ENCODE measurements at places on chromosomes 11 and 22.

GRCh38 chr11:102664001-102664752, 39.0 kb upstream of the MMP20 start:
- DNase-seq: no peak

- no peak for DNase-seq
These were observed at the start of gene PANX3 for GRCh38 chr11:124611064-124611463. PANX3 (plus strand) TSS chr11:124611428; CDS start chr11:124611557, 129 bp downstream.

DNA sequence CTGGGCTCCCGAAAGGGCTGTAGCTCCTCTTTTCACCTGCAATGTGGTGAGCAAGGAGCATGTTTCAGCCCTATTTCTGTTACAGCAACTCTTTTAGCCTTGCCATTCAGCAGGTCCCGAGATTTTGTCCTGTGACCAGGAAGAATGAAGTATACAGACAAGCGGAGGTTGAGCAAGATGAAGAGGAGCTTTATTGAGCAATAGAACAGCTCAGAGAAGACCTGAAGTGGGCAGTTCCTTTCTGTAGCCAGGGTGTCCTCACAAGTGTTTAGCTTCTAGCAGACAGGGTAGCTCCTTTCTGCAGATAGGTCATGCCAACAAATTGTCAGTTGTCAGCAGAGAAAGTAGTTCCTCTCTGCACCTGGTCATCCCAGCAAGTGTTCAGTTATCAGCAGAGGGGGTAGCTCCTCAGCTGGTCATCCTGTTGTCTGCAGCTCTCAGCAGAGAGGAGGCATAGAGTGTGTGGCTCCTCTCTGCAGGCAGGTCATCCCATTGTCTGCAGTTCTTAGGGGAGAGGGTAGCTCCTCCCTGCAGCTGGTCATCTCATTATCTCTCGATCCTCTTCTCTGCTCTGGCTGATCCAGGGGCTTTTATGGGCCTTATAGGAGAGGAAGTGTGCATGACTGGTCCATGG, 5.4 kb upstream of the OR56A4 start:
- DNase-seq: no peak

DNA sequence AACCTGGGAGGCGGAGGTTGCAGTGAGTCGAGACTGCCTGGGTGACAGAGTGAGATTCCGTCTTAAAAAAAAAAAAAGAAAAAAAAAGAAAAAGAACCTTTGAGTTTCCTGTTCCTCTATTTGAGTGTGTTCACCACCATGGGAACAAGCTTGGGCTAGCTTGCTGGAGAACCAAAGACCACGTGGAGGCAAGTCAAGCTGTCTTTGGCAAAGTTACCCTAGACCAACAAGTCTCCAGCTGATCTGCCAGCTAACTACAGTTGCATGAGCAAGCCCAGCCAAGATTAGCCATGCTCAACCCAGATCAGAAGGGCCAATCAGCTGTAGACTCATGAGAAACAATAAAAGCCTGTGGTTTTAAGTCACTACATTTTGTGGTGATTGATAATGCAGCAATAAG, 29.7 kb downstream of the SLN start:
- no peak for DNase-seq

- no peak for DNase-seq
These were observed 723 bp upstream of the SCUBE1 start for GRCh38 chr22:43343670-43344519.

DNA sequence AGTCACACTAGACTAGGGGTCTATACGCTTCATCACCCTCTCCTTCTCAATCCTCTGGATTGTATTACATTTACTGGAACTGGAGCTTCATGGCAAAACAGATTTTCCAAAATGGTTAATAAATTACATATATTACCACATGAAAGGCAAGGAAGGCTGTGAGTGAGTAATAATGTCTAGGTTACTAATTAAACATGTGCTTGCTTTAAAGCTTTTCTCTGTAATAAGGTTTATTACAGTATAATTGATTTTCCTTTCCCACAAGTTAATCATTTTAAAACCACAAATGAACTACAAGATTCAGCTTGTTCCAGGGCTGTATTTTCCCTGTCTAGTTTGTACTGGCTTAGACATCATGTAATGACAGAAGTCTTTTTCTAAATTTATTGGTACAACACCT, 25.6 kb downstream of the MMP13 start:
- no peak for DNase-seq

- DNase-seq: no peak
These were observed 24.8 kb downstream of the DCUN1D5 start for GRCh38 chr11:103067118-103067517.

- no peak for DNase-seq
These were observed 28.1 kb upstream of the SCARF2 start for GRCh38 chr22:20465759-20466077.

DNA sequence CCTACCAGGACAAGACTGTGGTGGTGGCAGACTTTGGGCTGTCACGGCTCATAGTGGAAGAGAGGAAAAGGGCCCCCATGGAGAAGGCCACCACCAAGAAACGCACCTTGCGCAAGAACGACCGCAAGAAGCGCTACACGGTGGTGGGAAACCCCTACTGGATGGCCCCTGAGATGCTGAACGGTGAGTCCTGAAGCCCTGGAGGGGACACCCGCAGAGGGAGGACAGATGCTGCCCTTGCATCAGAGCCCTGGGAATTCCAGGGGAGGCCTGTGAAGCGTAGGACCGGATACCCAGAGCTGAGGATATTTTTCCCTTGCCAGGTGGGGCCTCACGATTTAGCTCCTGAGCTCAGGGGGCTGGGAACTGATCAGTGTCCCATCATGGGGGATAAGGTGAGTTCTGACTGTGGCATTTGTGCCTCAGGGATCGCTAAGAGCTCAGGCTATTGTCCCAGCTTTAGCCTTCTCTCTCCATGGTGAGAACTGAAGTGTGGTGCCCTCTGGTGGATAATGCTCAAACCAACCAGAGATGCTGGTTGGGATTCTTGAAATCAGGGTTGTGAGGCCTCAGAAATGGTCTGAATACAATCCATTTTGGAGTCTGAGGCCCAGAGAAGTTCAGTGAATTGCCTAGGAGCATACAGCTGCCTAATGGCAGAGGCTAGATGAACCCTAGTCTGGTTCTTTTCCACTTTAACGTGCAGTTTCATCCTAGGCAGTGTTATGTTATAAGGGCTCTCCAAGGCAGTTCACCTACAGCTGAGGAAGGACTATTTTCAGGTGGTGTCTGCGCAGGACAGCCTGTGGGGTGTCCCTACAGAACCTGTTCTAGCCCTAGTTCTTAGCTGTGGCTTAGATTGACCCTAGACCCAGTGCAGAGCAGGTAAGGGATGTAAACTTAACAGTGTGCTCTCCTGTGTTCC, 19.5 kb downstream of the PIK3IP1 start:
- peak; percentile 61 for DNase-seq

DNA sequence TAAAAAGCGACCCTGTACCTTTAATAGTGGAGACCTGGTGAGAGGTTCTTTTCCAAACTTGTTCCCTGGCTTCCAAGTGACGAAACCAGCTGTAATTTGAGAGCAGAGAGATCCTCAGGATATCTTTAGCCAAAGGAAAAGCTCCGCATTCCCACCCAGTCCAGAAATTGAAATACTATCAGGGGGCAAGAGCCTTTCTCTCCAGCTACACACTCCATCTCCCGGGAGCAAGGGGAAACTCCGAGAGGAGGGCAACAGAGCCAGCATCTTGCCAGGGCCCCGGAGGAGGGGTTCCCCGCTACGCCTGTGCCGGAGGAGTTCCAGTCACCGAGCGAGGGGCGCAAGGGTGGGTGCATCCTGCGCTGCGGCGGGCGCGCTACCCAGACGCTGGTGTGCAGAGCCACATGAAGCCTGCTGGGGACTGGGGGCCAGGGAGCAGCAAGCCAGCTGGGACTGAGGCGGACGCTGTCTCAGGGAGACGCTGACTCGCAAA, at the start of gene FIBIN:
TSS of gene FIBIN (plus strand) at position 148 of the 493 bp plus-strand sequence. CDS start 415 bp downstream, outside the sequence.
- DNase-seq: no peak

- no peak for DNase-seq
These were observed 1272.6 kb downstream of the BRD1 start for GRCh38 chr22:48554893-48555572.

DNA sequence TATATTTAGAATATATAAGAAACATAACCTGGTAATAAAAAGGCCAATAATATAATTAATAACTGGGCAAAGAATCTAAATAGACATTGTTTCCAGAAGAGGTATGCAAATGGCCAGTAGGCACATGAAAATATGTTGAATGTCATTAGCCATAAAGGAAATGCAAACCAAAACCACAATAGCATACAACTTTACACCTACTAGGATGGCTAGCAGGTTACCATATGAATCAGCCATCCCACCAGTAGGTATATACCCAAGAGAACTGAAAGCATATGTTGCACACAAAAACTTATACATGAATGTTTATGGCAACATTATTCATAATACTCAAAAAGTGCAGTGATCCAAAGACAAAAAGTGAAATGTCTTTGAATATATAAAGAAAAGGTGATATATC, 2.7 kb upstream of the OR2D2 start:
- no peak for DNase-seq

- DNase-seq: no peak
These were observed 29.5 kb upstream of the TESMIN start for GRCh38 chr11:68780829-68781228.

- DNase-seq: no peak
These were observed 24.7 kb upstream of the PANX2 start for GRCh38 chr22:50145721-50146438.

DNA sequence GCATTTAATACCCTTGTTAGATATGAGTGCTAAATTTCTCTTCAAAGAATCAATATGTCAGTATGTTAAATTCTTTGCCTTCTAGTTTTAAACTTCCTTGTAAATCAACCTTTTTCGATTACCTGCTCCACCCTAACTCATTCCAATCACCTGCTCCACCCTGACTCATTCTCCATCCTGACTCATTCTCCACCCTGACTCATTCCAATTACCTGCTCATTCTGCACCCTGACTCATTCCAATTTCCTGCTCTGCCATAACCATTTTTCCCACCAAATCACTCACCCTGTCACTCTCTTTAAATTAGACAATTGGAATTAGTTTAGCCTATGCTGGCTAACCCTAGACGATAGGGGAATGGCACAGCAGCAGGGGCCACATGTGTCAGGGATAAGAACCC, 519.5 kb upstream of the LRRC4C start:
- DNase-seq: no peak

DNA sequence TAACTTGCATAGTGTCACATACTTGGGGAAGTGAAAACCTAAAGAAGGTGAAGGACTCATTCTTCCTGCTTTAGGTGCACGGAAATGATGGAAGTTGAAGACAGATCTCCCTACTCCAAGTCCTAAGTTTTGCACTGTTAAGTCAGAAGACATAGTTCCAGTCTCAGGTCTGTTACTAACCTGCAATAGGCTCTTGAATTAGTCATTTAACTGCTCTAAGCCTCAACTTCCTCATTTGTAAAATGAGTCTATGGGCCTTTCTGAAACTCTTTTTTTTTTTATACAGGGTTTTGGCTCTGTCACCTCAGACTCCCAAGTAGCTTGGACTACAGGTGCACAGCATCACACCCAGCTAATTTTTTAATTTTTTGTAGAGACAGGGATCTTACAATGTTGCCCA, 30.8 kb upstream of the POU2AF1 start:
- no peak for DNase-seq

DNA sequence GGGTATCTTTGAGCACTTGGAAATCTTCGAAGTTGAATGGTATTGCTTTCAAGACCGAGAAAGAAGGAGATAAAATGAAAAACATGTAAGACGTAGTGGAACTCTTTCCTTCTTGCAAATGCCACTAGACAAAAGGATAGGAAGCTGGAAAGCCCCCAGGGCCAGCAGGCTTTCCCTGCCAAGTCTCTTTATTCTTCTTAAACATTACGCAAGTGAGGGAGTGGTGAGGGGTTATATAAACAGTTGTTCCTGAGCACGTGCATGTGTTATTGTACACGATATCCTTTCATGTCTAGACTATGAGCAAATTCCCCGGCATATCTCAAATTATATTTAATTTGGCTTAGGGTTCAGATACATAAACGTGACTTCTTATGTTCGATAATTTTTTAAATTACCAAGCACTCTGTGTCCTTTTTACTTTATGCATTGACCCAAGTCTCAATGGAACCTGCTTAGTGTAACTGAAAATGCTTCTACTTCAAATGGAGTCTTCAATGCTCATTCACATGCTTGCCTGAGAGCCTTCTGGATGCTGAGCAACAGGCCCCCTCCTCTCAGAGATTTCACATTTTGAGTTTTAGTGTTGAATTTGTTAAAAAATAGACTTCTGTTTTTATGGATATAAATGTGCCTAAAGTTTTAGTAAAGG, 59.0 kb downstream of the PPP2R1B start:
- DNase-seq: no peak

- no peak for DNase-seq
These were observed 3.5 kb downstream of the SIK3 start for GRCh38 chr11:117094776-117095175.

GRCh38 chr11:86103808-86104207, 34.9 kb upstream of the PICALM start:
- no peak for DNase-seq

- no peak for DNase-seq
These were observed 23.6 kb downstream of the DUSP8 start for GRCh38 chr11:1548221-1549070.

GRCh38 chr11:65135633-65136145, 1.4 kb upstream of the SYVN1 start:
- no peak for DNase-seq

GRCh38 chr11:130706572-130706971, 209.7 kb downstream of the SNX19 start:
- no peak for DNase-seq

- no peak for DNase-seq
These were observed 49.9 kb downstream of the BIRC2 start for GRCh38 chr11:102396708-102397563.

DNA sequence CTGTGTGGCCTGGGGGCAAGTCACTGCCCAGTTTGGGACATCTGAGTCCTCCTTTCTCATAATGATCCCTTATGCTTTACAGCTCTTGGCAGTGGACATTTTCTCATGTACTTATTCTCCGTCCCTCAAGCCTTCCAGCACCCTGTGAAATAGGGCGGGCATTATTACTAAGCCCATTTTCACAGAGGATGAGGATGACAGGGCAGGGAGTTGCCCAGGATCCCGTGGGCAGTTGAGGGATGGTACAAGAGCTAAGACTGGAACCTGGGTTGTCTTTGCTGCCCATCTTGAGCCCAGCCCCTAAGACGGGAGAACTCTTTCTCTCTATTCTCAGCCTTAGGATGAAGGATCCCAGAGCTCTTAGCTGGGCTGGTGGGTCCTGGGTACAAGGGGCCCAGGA, 11.2 kb downstream of the CD82 start:
- no peak for DNase-seq
